Activated naive CD4-positive, alpha-beta T cell treated with anti-CD3 and anti-CD28 coated beads, Interleukin-2, amount 50 U/mL, for 16 hours (primary cell): ENCODE measurements at places on chromosomes 1 and 21.

DNA sequence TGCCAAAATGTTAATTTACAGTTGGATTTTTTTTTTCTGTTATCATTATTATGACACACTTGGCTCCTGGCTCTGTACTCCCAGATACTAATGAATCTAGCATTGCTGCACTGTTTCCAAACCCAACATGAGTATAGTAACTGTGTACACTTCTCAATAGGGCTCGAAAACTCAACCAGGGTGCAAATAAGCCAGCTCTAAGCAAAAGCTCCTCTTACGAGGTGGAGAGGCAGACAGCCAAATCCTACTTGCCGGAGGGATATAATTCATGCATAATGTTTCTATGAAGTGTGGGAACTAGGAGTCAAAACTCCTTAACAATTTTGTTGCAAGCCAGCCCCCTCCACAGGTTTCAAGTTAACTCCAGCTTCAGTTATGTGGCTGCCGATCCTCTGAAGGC is 510.4 kb upstream of the ZP4 start:
- DNase-seq = no peak

DNA sequence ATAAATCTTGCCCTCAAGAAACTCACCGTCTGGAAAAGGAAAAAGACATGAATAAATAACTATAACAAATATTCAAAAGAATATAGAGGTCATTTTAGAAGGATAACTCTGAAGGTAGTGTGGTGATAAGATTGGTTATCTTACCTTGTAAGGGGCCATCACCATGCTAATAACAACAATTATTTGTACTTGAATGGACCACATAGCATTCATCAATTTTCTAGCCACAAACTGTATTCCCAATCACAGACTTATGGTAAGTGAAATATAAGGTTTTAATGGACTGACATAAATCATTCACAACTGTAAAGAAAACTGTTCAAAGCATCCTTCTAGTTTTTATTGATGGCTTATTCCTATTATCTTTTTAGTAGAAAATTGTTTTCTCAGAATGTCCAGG is 57.8 kb downstream of the HMCN1 start:
- no peak for DNase-seq

DNA sequence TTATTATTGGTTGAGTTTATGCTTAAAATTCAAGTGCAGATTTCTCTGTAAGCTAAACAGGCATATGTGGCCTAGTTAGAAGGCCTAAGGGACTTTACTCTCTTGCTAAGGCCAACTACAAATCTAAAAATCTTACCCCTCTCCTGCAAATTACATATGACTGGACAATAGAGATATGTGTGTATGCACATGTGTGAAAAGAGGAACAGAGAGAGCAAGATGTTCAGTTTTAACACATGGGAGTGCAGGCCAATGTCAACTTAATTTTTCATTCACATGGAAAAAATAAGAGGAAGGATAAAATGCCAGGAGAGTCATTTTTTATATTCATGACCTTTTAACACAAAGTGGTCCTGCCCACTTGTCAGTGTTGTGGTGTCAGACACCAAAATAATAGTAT is 8.5 kb downstream of the OR10K2 start:
- no peak for DNase-seq

DNA sequence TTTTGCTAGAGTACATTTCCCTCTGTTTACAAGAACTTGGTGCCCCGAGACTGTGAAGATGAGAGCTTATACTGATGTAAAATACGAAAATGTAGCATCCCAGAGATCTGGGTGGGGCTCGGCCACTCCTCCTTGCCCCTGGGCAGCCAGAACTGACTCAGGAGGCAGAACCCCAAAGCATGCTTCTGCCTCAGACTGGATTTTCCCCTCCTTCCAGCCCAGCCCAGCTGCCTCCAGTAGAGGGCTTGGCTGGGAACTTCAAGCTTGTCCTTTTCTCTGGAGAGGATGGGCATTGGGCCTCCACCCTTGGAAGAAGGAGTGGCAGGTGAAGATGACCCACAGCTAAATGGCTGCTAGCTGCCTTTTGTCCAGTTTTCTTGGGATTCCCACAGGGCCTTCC is 24.3 kb upstream of the BTG2 start:
- DNase-seq = no peak

DNA sequence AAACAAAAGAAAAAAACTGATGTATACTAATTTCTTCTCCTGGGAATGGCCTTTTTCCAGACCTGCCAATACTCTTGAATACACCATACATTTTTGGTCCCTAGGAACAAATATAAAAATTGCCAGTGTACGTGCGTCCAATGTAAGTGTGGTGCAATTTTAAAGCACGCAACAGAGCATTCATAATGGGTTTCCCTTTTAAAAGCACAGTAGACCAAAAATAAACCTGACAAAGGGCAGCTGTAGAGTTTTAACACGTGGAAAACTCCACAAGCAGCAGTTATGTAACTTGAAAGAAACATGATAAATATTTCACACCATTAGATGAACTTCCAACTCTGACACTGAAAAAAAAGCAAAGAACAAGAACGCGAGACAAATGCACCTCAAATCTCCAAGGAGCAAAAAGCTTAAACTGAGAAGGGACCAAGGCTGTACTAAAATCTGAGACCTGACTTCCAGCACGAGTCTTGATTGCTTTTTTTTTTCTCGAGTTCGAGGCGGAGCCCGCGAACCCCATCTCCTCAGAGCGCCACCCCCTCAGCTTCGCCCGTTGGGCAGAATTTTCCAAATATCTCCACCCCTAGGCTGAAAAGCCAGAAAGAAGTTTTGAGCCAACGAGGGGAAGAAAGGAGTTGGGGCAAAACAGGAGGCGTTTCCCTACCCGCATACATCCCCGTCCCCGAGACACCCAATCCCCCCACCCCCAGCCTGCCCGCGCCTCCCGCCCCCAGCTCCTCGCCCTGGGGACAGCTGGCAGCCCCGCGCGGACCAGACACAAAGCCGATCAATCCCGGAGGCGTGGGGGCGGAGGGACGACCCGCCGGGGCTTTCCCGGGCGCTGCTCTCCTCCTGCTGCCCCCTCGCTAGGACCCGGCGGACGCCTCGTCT is at the start of gene JAM2:
JAM2 (plus strand) TSS at position 599 of the 891 bp plus-strand sequence. CDS start 564 bp downstream, outside the sequence.
- peak; percentile 31 for DNase-seq

GRCh38 chr1:50474859-50475809 is 51.9 kb upstream of the DMRTA2 start:
- no peak for DNase-seq

DNA sequence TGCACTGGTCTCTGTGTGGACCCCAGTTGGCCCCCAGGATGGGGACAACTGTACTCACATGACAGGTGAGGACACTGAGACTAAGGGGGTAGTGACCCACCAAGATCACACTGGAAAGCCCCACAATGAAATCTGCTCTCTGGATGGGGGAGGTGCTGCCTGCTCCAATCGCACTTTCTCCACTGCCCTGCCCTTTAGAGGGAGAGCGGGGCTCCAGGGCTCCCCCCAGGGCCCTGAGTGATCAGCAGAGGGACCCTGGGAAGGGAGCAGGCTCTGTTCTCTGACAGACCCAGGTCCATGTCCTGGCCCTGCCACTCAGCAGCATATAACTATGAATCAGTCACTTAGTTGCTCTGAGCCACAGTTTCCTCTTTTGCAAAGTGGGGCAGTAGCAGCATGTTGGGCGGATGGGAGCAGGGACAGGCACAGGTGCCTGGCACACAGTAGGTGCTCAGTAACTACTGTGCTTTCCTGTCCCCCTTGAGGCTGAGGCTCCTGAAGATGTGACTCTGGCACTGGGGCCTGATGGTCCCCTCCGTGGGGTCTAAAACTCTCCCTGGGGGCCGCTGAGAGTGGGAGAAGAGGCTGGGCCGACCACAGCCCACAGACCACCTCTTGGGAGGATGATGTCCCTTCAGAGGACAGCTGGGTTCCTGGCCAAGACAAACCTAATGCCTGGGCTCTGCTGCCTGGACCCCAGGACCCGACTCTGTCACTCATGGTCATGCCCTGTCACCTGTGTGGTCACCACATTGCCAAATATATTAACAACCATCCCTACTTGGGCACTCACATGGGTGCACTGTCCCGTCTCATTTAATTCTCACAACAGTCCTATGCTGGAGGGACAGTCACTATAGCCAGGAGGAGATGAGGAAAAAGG is 222.7 kb downstream of the PTPRU start:
- no peak for DNase-seq

DNA sequence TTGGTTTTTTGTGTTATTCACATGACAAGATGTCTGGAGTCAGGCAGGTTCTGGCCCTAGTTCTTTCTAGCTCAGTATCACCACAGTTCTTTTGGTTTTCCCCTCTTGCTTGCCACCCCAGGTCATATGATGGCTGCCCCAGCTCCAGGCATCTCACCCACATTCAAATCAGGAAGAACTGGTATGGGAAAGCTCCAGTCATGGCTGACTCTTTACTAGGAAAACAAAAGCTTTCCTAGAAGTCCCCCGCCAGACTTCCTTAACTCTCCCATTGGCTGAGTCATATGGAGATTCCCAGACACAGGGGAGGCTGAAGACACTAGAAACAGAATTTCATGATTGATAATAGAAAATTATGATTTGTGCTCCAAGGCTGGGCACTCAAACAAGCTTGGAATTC is 22.1 kb upstream of the EYA3 start:
- no peak for DNase-seq

GRCh38 chr1:44071461-44071860 is 40.2 kb upstream of the SLC6A9 start:
- no peak for DNase-seq

GRCh38 chr1:43969416-43969745 is 429 bp upstream of the DPH2 start:
- DNase-seq = no peak

DNA sequence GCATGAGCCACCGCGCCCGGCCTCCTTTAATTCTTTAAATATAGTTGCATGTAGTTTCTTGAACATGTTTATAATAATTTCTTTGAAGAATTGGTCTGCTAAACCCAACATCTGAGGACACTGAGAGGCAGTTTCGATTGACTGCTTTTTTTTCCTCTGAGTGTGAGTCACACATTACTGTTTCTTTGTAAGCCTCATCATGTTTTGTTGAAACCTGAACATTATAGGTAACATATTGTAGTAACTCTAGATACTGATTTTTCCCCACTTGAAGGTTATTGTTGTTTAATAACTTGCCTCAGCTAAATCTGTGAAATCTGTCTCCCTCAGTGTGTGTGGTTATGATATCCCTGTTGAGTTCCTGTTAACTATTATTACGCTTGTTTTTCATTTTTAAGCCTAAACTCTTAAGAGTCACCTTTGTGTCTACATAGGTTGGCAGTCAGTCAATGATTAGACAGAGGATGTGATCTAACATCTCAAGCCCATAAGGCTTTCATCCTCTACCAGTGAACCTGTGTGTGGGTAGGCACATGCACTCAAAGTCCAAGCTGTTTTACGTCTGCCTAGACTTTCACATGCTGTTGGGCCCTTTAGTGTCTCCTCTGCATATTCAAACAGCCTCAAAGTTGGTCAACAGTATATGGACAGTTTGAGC is 155.5 kb downstream of the KCNH1 start:
- DNase-seq = no peak

DNA sequence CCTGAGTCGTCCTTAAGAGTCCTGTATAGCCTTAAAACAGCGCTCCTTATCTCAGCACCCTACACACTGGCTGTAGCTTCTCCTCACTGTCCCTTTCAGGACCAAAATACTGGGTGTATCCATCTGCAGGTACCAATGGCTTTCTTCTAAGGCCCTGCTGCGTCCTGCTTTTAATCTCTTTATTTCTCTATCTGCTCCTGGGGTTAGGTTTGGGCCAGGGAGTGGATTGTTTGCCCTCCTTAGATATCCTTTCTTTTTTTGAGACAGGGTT is 12.1 kb downstream of the IL6R start:
- DNase-seq = no peak

GRCh38 chr1:32772281-32773017 is 44.7 kb downstream of the YARS1 start:
- DNase-seq = no peak

GRCh38 chr21:32100423-32100822 is 178.4 kb downstream of the MIS18A start:
- DNase-seq = no peak

GRCh38 chr1:178739285-178740045 is 14.4 kb downstream of the RALGPS2 start:
- no peak for DNase-seq

DNA sequence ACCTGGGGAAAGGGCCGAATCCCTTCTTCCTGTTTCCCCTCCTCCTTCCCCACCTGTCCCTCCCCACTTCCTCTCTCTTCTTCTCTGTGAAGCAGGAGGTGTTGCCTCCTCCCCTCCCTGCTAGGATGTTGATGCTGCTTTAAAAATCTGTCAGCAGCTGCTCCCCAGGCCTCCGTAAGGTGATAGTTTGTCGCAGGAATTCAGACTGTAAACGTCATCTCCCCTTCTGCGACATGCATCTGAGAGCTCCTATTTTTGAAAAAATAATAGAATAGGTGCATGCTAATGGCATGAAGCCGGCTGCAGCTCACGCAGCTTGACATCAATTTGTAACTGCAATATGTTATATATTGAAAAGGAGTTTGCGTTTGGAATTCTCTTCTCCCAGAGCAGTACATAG is 70.1 kb downstream of the KAZN start:
- no peak for DNase-seq

DNA sequence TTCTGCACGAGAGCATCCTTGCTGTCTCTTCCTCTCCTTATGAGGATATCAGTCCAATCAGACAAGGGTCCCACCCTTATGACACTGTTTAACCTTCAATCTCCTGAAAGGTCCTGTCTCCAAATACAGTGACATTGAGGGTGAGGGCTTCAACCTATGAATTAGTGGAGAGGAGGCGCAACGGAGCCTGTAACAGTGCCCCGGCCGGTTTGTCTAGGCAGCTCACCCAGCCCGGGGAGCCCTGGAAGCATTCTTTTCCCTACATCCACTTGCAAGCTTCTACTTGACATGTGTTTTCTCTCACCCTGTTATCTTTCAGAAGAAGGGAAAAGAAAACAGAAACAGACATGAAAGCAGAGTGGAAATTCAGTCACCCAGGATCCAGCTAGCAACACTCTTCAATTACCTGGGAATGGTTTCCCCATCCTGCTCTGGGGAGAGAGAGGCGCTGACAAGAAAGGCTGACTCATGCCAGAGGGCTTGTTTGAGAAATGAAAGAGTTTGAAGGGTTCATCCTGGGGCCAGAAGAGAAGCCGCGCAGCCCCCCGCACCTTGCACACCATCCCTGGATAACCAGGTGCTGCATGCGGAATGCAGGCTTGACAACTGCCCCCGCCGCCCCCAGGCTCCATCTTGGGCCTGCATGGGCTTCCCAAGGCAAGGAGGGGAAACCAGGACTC is 394.9 kb downstream of the NPHP4 start:
- no peak for DNase-seq

DNA sequence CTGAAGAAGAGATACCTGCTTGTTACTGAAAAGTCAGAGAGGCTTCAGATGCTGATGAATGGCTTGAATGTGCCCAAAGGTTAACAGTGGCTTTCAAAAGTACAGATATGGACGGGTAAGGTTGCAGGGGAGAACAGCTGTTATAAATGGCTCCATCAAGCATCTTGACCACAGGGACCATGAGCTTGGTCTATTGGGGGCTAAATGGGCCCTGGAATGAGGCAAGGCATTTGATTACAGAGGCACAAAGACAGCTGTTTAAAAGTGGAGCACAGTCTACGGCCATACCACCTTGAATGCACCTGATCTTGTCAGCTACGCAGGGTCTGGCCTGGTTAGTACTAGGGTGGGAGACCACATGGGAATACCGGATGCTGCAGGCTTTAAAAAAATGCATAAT is 48.3 kb downstream of the C1orf198 start:
- no peak for DNase-seq
